ENCODE measurements at places on chromosomes 3 and 15.
A peak's percentile ranks its signal among the peaks of the same experiment; 100 is the strongest.

DNA sequence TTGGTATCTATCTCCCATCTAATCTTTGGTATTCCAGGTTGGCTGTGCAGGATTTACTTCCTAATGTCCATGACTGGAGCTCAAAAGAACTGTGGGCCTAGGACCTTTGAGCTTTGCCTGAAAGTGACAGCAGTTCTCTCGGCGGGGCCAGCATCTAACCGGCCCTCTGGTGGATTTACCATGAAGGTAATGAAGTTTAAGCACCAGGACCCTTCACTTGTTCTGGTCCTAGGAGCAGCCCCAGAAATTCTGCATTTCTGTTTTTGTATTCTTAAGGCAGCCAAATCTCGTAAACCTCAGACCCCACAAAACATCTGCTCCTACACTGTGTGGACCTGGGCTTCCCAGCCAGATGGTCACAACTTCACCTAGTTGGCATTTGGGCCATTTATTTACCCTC, 13.0 kb downstream of the CALML4 start:
- DNase-seq, result no peak

GRCh38 chr3:49469037-49469935, 781 bp upstream of the DAG1 start:
- DNase-seq, result peak; percentile 20

- DNase-seq, result no peak
These were observed 20.4 kb upstream of the MAP6D1 start for GRCh38 chr3:183845608-183846288.

DNA sequence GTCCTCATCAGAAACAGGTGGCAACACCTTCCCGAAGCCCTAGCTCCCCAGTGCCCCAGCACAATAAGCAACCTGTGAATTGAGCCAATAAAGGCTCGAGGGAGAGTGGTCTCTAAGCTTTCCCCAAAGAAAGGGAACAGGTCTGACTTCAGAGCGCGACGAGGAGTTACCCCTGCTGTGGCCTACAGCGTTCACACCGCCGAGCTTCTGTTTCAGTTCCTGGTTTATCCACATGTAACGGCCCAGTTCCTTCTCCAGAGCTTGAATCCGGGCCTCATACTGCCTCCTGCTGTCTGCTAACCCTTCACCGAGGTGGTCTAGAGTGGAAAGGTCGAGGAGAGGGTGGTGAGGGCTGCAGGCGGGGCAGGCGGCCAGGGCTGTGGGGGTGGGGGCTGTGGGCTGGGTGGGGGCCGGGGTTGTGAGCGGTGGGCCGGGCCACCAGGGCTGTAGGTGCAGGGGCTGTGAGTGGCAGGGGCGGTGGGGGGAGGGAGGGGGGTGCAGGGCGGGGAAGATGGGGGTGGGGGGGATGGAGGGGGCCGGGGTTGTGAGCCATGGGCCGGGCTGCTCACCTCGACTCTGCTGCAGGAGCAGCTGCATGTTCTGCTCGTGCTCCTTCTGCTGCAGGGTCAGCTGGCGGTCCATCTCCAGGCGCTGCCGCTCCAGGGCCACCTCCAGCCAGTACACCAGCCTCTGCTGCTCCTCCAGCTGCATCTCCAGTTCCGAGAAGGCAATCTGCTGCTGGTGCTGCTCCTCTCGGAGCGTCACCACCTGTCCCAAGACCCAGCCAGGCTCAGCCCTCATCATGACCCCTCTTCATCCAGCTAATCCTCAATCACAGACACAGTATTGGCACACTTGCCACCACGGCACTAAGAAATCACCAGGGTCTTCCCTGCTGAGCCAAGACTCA, 26.2 kb downstream of the KIF7 start:
- no peak for DNase-seq

GRCh38 chr3:120848503-120848902, 59.5 kb upstream of the STXBP5L start:
- no peak for DNase-seq

DNA sequence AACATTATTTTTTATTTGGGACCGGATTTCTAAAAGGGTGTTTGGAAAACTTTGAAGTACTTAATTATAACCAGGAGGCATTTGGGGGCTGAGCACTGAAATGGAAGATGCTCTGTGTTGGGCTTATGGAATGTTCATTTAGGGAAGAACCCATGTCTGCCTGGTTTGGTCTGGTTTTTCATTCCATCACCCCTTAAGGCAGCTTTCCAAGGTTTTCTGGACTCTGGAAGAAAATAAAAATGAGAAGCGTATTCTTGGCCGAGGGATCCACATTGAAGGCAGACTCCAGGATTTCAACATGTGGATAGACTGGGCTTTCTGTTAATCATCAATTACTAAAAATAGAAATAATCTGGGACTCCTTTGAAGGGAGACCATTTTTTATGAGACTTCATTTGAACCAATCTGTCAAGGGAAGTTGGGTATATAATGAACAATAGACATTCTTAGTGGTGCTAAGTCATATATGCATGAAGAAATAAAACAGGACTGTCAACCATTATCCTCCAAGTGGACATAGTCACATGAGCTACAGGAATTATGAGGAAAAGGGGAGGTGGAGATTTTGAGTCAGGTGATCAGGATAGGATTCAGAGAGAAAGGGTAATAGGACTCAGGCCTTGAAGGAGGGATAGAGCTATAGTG, 270.5 kb upstream of the ADAMTS9 start:
- DNase-seq, result no peak

DNA sequence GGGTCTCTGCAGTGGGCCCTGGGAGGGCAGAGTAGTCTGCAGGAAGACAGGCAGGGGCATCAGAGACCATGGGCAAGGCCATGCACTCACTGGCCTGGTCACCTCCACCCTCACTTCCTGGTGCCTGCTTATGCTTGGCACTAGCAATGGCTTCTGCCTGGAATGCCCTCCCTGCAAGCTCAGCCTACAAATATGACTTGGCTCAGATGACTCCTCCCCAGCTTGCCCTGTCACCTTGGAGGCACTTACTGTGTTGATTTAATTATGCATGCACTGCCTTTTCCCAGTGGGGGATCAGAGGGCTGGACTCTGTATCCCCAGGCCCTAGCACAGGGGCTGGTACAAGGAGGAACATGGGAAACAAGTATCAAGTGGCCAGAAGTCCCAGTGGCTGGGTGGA, 7.8 kb downstream of the C3orf18 start:
- DNase-seq, result no peak

DNA sequence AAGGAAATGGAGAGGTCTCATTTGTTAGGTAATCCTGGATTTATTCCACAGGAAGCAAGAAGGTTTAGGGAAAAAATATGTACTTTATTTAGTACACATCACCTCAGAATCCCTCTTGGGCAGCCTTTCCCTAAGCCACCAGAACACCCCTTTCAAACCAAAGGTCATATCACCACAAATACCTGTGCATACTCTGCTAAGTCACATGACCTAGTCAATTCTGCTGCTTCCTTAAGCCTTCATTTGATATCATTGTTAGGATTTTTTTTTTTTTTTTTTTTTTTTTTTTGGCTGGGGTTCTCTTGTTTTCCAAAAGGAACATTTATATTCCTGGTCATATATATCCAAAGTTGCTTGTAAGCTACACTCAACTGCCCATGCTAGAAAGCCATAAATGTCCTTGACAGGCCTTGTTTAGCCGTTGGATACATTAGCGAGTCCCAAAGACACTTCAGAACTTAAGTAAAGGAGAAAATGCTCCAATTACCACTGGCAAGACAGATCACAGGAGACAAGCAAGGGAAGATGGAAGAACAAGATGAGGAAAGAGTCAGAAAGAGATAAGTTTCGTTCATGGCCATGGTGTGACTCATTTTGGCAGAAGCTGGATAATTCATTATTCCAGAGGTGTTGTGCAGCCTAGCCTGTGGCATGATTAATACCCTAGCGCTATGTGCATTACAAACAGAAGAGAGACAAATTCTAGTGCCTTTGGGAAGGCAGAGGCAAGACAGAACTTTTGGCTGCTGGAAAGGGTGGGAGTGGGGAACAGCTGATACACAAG, 155.6 kb upstream of the SLC2A2 start:
- DNase-seq, result no peak

DNA sequence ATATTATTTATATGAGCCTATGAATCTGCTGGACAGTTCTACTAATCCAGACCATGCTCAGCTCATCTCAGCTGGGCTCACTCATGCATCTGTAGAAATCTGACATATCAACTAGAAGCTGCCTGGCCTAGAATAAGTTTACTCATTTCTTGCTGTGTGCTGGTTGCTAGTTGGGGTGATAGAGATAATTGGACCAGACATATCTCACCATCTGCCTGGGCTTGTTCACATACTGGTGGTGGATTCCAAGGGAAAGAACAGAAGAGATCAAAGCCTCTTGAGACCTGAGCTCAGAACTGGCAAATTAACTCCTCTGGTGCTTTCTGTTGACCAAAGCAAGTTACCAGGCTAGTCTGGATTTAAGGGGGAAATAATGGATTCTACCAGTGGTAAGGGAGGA, 109.1 kb downstream of the NSUN3 start:
- no peak for DNase-seq

DNA sequence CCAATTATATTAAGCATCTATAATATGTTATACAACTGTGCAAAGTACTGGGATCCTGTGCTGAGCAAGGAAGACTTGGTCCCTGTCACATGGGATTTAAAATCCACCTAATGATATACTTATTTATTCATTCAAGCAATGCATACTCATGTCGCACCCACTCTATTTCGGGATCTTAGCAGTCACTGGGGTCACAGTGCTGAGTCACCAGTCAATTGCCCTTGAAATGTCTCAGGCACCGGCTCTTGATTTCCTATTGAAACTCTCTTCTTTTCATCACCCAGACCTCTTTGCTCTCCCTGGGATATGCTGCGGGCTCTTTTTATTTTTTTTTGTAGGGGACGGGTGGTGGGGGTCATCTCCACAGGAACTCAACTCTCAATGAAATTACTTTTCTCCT, 194.5 kb upstream of the GAP43 start:
- peak; percentile 83 for DNase-seq

DNA sequence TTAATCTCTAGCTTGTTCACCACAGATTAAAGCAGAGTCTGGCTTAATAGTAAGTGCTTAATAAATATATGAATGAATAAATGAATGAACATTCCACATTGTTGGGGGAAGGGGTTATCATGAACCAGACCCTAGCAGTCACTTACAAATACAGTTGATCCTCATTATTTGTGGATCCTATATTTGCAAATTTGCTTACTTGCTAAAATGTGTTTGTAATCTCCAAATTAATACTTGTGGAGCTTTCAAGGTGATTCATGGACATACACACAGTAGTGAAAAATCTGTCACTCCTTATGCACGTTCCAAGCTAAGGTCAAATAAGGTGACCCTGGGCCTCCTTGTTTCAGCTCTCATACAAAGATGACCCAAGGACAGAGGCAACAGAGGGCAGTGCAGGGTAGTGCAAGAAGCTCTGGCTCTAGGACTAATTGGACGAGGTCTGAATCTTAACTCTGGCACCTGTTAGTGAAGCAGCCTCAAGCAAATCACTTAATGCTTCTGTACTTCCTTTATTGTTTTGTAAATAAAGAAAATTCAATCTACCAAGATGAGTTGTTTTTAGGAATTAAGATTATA, 112.8 kb upstream of the C2CD4B start:
- no peak for DNase-seq

DNA sequence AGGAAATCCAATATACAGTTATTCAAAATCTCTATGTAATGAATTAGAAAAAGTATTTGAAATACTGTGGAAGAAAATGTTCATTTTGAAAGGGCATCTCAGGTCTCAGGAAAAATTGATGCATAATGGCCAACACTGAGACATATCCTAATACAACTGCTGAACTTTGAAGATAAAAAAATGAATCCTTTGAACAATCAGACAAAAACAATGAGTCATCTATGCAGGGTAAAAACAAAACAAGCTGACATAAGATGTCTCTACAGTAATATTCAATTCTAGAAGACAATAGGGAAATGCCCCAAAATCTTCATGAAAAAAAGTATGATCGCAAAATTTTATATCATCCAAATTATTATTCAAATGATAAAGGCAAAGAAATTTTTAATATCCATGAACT, 34.0 kb upstream of the ZNF280D start:
- no peak for DNase-seq

GRCh38 chr3:114333180-114333922, 39.5 kb downstream of the TIGIT start:
- DNase-seq, result no peak

- DNase-seq, result no peak
These were observed 3.2 kb downstream of the PTPRG start for GRCh38 chr3:61564395-61565059.

DNA sequence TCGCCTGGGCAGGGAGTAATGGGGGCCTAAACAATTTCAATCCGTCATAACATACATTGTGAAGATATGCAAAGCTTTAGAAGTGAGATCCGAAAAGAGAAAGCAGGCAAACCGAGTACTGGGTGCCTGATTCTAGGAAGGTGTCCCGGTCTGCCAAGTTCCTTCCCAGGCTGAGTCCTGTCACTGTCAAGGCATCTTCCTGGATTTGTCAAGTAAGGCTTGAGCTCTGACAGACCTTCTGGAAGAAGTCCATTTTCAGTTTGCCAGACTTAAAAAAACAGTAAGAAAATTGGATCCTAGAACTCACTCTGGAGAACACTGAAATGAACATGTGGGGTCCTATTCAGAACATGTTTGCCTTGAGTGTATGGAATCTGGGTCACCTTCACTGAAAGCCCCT, 253.9 kb downstream of the RORA start:
- DNase-seq, result no peak

- no peak for DNase-seq
These were observed 25.1 kb downstream of the PCSK6 start for GRCh38 chr15:101464256-101464998.

GRCh38 chr3:168951884-168952283, 711.6 kb downstream of the MECOM start:
- DNase-seq, result no peak

DNA sequence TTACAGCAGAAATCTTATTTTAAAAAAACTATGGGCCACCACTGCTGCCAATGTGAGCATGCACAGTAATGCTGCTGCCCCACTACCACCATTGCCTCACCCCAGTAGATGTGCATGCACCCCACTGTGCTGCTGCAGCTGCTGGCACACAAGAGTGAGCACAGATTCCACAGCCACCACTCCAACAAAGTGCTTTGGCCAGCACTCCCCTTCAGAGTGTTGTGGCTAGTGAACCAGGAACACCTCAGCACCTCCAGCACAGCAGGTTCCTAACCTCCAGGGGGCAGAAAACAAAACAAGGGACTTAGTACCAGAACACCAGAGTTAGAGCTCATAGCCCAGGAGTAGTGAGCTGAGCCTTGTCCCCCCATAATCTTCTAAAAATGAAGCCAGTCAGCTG, 629.6 kb downstream of the PYDC2 start:
- DNase-seq, result no peak

GRCh38 chr3:58052373-58053273, 44.4 kb downstream of the FLNB start:
- DNase-seq, result no peak

Measured in DMS79 treated with DMSO at 0.1 percent for 48 hours (cell line).